ENCODE measurements at places on chromosomes 4 and X. TPM values are rescaled to one million over a fixed set of nuclear protein-coding genes. Genes with fewer than 3 reads are reported as not detected.

YIPF6 gene
- total RNA-seq, result 6.7 TPM

UGT2B17 gene
- not detected for total RNA-seq

TECRL gene
- not detected for total RNA-seq

FAM50A gene
- total RNA-seq, result 10.5 TPM

TMPRSS11E gene
- total RNA-seq, result not detected

LARP7 gene
- total RNA-seq, result 3.8 TPM
